ENCODE measurements at places on chromosomes 1 and 21.
A peak's percentile ranks its signal among the peaks of the same experiment; 100 is the strongest.

DNA sequence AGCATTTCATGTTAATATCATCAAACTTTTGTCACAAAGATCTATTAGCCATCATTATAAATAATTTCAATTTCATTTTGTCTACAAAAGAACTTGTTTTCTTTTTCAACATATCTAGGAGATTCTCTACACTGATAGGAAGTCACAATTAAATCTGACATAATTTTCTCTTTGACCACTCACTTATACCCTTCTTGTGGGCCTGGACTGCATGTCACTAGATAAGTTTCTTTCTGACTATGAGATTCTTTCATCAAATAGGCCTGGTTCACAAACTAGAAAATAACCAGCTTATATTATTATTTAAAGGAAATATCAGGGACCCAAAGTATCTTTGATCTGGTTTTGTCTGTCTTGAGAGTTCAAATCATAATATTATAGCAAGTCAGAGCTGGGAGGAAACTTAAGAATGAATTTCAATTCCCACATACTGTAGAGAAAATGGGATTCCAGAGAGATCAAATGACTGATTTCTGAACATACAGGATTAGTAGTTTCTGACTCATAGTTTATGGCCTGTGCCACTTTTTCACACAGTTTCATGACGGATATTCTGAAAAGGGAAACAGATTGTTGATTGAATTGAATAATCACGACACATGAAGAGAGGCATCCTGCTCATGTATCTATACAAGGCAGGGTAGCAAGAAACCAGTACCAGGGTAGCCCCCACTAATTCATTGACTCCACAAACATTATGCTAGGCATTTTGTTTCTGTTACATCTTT lies 355.8 kb downstream of the GPATCH2 start:
- no peak for DNase-seq

GRCh38 chr1:8602471-8603219 lies 214.8 kb downstream of the RERE start:
- no peak for DNase-seq

DNA sequence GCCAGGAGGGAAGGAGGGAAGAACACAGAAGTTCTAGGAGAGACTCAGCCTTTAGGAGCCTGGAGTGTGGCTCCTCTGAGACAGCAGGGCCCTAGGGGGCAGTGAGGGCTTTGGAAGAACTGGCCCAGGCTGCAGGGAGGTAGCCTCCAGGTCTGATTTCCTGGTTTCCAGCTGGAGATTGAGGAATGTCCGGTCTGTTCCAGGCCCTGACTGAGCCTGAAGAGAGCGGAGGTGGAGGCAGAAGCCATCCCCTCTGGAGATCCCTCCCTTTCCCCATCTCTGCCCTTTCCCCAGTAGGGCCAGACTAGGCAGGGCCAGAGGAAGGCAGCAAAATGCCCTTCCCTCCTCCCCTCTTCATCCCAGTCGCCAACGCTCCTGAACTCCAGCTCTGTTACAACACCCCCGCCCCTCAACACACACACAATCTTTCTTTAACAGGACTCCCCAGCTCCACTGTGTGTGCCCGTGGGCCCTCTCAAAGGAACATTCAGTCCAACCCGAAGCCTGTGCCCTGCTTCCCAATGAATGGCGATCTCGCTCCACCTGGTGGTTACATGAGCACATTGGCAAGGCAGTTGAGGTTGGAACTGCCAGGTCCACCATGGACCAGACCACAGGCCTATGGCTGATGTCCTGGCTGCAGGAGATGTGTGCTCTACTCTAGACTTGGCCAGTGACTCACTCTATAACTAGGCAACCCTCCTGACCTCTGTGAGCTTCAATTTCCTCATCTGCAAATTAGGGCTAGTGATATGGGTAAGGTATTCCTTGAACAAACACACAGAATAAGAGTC lies 32.0 kb downstream of the MAP7D1 start:
- peak; percentile 90 for DNase-seq

GRCh38 chr1:112320058-112320457 lies 76.0 kb upstream of the CTTNBP2NL start:
- DNase-seq, result no peak

GRCh38 chr1:82299656-82300055 lies 498.9 kb downstream of the ADGRL2 start:
- DNase-seq, result no peak

GRCh38 chr1:115239426-115239825 lies 98.6 kb downstream of the NGF start:
- peak; percentile 86 for DNase-seq

DNA sequence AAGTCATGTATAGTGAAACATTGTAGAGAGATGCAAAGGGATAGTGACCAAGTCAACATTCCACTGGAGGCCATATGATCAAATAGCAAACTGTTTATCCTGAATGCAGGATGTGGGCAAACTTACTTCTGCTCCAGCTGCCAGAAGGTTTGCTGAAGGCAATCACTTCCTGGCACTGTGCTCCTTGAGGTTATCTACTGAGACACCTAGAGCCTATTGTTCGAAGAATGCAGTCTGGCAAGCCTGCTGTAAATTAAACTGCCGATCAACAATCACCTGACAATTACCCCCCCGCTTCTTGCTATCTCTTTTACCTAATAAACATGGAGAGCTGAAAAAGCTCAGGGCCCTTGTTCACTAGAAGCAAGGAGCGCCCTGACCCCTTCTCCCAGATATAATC lies 139.4 kb upstream of the B3GALT2 start:
- DNase-seq, result no peak

DNA sequence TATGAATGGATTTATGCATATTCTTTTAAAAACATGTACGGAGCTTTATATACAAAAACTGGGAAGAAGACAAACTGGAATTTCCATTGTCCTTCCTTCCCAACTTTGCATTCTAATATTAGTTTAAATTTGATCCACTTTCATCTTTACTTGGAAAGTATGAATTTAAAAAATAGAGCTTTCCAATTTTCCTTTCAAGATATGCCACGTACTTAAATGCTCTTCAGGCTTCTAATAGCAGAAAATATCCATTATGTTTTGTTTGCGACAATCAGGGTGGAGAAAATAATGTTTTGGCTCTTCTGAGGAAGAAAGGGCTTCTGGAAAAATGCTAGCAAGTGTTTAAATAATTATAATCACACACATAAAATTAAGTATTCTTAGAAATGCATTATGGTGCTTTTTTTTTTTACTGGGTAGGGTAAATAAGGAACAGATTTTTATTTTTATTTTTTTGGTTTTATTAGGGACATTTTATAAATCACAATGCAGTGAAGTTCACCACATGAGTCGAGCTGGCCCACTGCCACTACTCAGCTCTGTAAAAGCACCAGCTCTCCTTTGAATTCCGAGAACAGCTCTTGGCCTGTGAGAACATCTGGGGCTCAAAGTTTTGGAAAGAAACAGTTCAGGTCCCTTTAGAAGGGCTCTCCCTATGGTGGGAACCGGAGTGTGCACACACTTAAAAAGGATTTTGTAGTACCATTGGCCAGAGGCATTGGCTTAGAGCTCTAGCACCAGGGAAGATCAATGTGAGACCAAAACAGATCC lies 287.4 kb upstream of the LYPLAL1 start:
- DNase-seq, result peak; percentile 17

- DNase-seq, result no peak
Measured at GRCh38 chr1:176736015-176736414, 273.0 kb downstream of the PAPPA2 start.

DNA sequence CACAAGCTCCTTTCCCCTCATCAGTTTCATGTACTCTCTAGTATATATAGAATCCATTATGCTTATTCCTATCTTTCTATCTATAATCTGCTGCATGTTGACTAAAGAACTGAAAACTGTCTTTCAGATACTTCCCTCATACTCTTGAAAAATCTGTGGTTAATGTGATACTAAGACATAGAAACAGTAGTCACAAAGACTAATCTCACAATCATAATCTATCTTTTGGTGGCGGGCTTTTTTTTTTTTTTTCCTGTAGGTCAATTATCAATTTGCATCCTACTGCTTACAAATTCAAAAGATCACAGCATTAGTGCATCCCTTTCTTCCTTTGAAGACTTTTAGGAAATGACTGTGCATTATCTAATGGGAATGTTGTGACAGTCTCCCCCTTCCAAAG lies 4.7 kb downstream of the UBR4 start:
- DNase-seq, result no peak

GRCh38 chr1:239388159-239388485 lies 1.8 kb downstream of the CHRM3 start:
- DNase-seq, result no peak

GRCh38 chr1:4275083-4275482 lies 375.0 kb upstream of the C1orf174 start:
- no peak for DNase-seq

DNA sequence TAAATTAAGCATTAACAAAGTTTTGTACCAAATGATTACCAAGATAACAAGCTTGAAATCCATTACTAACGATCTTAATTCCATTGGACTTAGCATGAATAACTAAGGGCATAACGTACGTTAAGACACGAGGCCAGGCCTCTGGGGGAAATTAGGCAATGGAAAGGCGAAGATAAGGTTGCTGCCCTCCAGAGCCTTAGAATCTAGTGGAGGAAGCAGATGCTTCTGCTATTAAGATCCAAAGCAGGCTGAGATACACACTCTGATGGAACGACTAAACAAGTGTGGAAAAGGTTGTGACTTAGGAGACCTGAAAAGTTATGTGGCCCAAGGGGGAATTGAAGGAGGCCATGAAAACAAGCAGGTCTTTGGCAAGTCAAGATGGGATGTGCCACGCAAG lies 6.0 kb downstream of the AKNAD1 start:
- no peak for DNase-seq

DNA sequence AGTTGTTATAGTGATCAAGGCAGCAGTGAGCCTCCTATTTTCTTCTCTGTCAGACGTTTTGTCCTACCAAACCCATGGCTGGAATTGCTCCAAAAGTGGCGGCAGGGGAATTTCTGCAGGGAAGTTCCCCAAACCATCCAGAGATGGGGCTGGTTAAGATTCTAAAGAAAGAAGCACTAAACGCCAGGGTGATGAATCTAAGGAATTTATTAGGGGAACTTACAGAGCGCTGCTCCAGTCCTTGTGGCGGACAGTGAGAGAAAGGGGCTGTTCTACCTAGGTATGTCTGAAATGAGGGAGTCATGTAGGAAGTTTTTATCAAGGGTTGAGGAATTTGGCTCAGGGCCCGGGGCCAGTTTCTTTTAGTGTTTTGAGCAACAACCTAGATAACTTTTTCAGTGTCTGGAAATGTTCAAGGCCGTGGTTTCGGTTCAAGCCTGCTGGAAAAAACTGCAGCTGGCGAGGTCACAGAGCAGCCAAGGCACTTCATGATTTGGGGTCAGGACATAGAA lies 222.4 kb upstream of the B3GALT2 start:
- DNase-seq, result peak; percentile 37

- DNase-seq, result no peak
Measured at GRCh38 chr1:48246727-48247126, 24.2 kb downstream of the SLC5A9 start.

All from AG08395 (cell line).